Uterine smooth muscle cell (primary cell): ENCODE measurements at places on chromosomes 2 and 18. TPM values are rescaled to one million over a fixed set of nuclear protein-coding genes. Genes with fewer than 3 reads are reported as not detected.

The MATN3 gene
- 2.8 and 2.9 TPM in 2 replicates for total RNA-seq

The DPY30 gene
- 54.9 and 79.8 TPM in 2 replicates for total RNA-seq

The KHK gene
- 1.2 and 3.1 TPM in 2 replicates for total RNA-seq

The PCARE gene
- total RNA-seq: not detected in 2 replicates

The IL36RN gene
- under 0.01 TPM in 1 of 2 replicates, not detected in the other for total RNA-seq

The TSN gene
- 51.1 and 60.4 TPM in 2 replicates for total RNA-seq

The SPEG gene
- 38.8 and 60.6 TPM in 2 replicates for total RNA-seq

The SAG gene
- total RNA-seq: not detected in 2 replicates

The SANBR gene
- total RNA-seq: 10.1 and 11.7 TPM in 2 replicates

The SEMA4C gene
- total RNA-seq: 24.3 and 27.5 TPM in 2 replicates

The PLA2R1 gene
- total RNA-seq: 8.0 and 11.1 TPM in 2 replicates

The RGPD3 gene
- 0.33 and 0.37 TPM in 2 replicates for total RNA-seq

The NTSR2 gene
- total RNA-seq: not detected in 2 replicates

The POTEF gene
- 0.22 TPM in 1 of 2 replicates, not detected in the other for total RNA-seq

The MC5R gene
- total RNA-seq: not detected in 2 replicates

The LAMA1 gene
- total RNA-seq: 67.1 and 184 TPM in 2 replicates
